SK-N-DZ (cell line): ENCODE measurements at places on chromosomes 1 and 21.

DNA sequence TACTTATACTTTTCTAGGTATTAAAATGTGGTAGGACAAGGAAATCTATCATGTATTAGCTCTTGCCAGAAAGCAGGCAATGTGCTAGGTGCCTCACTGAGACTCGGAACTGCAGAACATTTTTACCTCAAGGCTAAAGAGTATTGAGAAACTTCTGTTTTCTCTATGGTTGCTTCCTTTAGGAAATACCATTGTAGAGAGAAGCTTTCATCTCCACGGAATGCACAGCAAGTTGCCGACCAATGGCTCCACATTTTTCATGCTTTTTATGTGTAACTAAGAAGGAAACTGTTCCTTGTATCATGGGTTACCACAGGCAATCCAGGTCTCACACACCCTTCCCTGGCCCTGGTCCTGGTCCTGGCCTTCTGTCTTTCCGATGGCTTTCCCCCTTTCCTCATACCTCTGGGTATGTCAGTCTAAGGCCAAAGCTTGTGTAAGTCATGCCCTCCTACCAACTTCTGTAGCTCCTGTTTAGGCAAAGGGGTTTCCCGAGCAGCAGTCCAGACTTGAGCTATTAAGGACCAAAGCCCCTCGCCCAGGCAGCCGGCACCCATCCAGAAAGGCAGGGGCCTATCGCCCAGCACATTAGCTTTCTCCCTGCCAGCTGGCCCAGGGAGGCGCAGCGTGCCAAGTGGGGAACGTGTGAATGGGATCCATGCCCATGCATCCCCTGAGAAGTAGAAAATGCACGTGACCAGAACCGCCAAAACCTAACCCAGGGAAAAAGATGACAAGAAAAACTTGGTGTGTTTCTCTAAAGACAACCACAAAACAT, 225.0 kb downstream of the PBX1 start:
- no peak for DNase-seq

GRCh38 chr21:34558166-34558565, 46.2 kb upstream of the KCNE1 start:
- no peak for DNase-seq

DNA sequence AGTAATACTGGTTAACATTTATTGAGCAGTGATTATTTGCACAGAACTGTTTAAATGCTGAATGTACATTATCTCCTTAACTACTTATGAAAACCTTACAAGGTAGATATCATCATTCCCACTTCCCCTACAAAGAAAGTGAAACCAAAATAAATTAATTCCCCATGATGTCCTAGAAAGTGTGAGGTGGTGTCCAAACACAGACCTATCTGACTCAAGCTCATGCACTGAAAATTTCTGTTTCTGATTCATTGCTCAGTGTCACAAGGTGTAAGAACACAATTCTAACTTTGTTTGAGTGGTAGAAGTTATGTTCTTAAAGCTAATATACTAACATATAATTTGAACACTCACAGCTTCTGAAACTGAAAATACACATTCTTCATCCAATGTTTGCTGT, 178.7 kb downstream of the MRPL39 start:
- no peak for DNase-seq

DNA sequence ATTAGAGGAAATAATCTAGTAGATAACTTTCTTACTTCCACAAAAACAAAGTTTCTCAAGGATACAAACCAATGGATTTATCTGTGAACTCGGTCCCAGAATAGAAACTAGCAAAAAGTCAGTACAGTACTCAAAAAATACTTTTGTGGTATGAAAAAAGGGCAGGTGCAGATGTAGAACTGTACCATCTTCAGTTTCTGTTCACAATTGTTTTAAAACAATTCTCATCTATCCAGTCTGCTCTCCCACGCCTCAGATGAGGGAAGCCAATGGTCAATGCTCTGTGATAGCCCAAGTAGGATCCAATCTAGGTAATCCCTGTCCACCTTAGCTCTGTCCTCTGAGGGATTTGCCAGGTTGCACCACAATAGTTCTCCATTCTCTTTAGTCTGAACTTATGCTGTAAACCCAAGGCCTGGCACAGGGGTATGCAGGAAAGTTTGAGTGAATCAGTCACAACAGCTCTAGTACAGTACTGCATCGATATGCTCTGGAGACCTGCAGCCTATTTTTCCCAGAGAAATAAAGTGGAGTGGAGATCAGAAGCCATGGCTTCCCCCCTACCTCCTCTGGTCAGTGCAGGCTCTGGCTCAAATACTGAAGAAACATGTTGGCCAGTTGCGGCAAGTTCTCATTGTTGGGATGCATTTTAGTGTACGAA, 1.4 kb downstream of the KTI12 start:
- no peak for DNase-seq

GRCh38 chr1:207581496-207582153, 63.3 kb upstream of the CR1L start:
- DNase-seq, result no peak

DNA sequence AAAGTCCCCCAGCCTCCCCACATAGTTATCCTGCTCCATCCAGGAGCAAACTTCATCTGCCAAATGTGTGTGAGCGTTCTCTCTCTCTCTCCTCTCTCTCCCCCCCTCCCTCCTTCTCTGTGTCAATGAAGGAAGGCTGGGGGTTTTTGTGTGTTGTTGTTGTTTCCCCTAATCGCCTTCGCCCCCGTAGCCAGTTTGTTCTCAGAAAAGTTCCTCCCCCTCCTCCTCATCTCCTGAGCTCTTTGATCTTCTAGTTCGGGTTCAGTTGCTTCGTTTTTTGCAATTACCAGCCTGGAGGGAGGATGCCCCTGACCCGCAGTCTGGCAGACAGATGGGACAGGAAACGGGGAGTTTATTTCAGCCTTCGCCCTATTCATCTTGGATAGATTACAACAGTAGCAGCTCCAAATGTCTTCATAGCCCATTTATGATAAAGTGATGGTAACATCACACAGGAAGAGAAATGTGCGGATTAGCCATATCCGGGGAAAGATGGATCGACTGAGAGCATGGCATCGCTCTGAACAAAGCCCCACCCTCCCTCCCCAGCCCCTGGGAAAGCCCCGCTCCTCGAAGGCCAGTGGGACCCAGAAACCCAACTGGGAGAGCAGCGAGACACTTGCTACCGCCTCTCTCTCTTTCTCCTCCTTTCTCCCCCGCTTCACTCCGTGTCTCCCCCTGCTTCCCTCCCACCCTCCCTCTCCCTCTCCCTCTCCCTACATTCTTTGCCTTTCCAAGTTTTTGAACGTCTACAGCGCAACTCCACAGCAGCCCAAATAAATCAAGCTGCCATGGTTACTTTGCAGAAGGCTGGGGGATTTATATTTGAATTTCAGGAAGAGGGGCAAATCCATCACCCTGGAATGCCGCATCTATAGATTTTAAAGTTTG, 139.7 kb upstream of the ARHGEF16 start:
- no peak for DNase-seq

DNA sequence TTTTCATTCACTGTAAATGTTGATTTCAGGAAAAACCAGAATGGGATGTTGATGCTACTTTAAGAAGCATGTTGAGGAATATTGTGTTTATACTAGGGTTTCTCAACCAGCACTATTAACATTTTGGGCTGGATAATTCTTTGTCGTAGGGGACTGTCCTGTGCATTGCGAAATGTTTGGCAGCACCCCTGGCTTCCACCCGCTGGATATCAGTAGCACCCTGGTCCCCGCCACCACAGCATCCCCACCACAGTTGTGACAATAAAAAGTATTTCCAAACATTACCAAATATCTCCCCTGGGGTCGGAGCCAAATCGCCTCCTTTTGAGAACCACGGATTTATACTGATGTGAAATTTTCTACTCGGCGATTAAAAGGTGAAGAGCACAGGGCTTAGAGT, 41.9 kb downstream of the BTG3 start:
- no peak for DNase-seq

DNA sequence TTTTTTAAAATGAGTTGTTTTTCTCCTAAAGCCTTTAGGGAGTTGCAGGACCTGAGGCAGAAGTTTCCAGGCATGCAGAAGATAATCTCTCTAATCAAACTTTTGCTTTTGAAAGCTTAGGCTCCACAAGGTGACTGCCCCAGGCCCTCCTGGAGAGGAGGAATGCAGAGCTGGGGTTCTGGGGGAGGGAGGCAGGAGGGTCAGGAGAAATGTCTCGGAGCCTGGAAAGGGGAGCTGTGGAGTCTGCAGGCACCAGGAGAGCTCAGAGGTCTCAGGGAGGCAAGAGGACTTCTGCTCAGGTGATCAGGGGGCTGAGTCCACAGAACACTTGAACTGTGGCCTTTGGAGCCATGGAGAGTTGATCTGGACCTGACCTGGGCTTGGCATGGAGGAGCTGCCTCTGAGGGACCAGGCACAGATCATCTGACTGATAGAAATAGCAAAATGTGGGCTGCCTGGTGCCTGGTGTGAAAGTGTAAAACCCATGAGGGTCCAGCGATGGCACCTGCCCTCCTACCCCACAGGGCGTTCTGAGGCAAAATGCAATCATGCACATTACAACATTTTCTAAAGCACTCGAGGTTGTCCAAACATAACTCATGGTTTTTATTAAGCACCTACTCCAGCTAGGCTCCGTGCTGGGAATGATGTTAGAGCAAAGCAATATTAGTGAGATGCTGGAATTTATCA, 10.0 kb upstream of the ABCG1 start:
- DNase-seq, result no peak

DNA sequence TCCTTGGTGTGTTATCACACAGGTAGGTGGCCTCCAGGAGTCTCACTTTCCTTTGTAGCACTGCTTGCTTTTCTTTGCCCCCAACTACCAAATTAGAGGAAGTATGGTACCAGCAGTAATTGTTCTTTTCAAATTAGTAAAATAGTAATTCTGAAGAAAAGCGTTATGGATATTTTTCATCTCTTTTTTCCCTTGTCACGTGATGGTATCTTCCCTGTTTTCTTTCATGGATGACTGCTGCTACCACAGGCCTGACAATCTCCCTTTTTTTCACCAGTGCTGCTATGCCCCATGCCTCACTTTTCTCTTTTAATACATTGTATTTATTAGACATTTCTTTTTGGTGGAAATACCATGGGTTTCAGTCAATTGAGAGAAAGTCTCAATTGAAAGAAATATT, 3.3 kb downstream of the ZBTB37 start:
- DNase-seq, result no peak

DNA sequence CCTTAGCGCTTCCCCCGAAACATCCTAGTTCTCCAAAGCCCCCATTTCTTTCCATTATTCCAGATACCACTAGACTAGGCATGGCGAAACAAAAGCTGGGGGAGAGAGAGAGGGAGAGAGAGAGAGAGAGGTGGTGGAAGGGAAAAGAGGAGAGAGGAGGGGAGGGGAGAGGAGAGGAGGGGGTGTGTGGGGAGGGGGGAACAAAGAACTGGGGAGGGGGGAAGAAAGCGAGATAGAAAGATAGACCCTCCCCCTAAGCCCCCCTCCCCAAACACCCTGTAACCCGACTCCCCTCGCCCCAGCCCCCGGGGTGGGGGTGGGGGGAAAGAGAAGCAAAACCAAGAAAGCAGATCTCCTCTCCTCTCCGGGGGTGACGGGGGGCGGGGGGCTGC, 352 bp downstream of the MEX3A start:
- no peak for DNase-seq

GRCh38 chr21:45987121-45987711, 5.6 kb downstream of the COL6A1 start:
- no peak for DNase-seq

GRCh38 chr21:38968887-38969543, 163.3 kb downstream of the ETS2 start:
- no peak for DNase-seq

- peak; percentile 85 for DNase-seq
Observed at GRCh38 chr1:20493839-20494608, 8.0 kb upstream of the CAMK2N1 start.

DNA sequence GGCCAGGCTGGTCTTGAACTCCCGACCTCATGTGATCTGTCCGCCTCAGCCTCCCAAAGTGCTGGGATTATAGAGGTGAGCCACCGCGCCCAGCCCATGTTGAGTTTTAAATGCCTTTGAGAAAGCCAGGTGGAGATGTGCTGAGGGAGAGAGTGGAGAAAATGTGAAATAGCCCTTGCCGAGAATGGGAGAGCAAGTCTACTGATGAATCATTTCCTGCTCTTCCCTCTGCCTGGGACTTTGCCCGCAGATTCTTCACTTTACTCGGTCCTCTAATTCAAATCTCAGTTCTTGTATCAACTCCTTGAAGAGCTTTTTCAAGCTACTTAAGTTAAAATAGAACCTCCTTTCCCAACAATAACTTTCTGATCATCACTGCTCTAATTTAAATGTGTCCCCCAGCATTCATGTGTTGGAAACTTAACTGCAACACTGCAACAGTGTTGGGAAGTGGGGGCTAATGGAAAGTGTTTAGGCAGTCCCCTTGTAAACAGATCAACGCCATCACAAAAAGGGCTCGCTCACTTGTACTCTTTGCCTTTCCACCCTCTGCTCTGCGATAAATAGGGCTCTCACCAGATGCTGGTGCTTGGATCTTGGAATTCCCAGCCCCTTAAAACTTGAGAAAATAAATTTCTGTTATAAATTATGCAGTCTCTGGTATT, 27.8 kb downstream of the OSBPL9 start:
- DNase-seq, result no peak

DNA sequence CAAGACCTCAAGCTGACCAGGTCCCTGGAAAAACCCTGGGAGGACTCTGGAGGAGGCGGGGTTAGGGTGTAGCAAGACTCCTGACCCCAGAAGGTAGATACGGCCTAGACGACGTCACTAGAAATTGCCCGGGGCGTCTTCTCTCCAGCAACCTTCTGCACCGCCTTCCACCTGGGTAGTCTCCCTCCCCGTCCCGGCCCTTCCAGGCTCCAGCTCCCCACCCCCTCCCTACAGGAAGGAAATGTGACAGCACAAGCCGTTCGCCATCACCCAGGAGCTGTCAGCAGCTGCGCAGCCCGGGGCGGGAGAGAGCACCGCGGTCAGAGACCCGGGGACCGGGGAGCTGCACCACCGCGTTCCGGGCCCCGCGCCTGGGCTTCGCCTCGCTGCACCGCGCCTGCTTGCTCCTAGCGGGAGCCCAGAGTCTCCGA, 20.0 kb downstream of the SERTAD4 start:
- DNase-seq, result peak; percentile 65

DNA sequence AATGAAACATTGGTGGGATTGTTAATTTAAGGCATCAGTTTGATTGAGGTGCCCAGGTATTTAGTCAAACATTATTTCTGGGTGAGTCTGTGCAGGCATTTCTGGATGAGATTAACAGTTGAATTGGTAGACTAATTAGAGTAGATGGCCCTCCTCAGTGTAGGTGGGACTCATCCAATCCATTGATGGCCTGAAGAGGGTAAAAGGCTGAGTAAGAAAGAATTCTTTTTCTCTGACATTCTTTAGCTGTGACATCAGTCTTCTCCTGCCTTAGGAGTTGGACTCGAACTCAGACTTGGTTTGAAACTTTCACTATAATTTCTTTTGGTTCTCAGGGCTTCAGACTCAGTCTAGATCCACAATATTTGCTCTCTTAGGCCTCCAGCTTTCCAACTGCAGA, 59.6 kb upstream of the ADAMTS5 start:
- no peak for DNase-seq

- DNase-seq, result no peak
Observed at GRCh38 chr21:18030248-18030647, 211.1 kb upstream of the C21orf91 start.

DNA sequence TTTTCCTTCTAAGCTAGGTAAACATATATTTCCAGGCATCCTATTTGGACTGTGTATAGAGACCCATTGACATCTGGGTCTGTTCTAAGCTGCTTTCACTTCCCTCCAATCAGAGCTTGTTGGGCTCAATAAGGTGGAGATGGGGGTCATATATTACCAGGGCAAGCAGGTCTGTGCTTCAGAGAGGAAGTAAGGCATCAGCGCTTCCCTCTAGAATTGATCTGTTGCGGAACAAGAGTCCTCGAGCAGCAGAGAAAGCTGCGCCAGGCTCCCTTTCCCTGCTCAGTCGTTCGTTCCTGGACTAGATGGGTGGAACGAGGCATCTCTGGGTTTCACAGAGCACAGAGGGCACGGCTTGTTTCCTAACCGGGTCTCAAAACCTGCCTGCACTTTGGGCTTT, 63.5 kb downstream of the DISC1 start:
- DNase-seq, result no peak
